ENCODE measurements at places on chromosomes 7 and 10.

DNA sequence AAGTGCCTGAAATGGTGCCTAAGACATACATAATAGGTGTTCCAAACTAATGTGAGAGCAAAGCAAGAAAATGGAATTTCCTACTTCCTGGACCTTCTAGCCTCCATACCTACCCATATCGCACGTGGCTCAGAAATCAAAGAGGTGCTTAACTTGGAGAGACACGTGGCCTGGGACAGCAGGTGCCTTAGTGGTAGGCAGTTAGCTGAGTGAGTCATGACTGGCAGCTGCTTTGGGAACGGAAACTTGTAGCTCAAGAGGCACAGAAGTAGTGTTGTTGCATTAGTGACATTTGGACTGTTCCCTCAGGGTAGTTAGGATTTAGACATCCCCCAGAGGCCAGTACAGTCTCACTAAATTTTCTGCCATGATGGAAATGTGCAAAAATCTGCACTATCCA is 12.0 kb upstream of the BMPER start:
- no peak for DNase-seq

GRCh38 chr10:133124357-133125211 is 35.4 kb upstream of the KNDC1 start:
- no peak for DNase-seq

- peak; percentile 40 for DNase-seq
Measured at GRCh38 chr7:16982640-16983350, 101.0 kb upstream of the AGR3 start.

- DNase-seq: peak; percentile 23
Measured at GRCh38 chr10:71608819-71609768, 110.5 kb downstream of the C10orf105 start.

GRCh38 chr10:42932735-42933447 is 144.0 kb upstream of the RET start:
- no peak for DNase-seq

- DNase-seq: no peak
Measured at GRCh38 chr10:28463676-28464395, 69.1 kb upstream of the WAC start.

GRCh38 chr7:28266402-28266801 is 85.8 kb upstream of the JAZF1 start:
- no peak for DNase-seq

- DNase-seq: no peak
Measured at GRCh38 chr7:143953421-143953820, 1.2 kb upstream of the OR2F1 start.

GRCh38 chr7:641269-641671 is 85.2 kb upstream of the DNAAF5 start:
- peak; percentile 16 for DNase-seq

DNA sequence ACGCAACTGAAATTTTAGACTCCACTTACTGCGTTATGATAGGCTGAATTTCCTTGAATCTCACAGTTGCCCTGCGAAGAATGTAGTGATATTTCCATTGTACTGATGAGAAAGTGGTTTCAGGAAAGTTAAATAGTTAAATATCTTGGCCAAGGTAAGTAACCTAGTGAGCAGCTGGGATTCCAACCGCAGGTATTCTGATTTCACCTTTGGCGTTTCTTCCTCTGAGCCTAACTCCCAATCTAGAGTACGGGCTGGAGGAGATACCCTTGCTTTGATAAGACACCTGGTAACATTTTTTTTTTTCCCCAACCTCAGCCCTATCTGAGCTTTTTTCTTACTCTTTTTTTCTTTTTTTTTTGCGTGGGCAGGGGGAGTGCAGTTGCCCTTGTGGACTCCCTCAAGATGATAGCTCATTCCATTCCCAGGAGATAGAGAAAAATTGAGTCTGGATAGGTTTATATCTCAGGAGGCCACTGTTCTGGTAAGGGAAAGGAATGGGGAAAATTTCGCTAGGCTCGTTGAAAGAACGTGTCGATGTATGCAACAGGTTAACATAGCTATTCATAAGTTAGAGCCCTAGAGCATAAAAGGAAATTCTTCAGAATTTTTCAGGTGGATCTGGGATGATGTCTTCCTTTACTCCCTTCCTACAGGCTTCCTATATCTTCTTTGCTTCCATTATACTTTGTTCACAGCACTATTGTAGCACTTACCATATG is 3.1 kb upstream of the TAS2R38 start:
- DNase-seq: no peak

GRCh38 chr7:70635633-70636032 is 496.3 kb upstream of the GALNT17 start:
- DNase-seq: no peak

- DNase-seq: no peak
Measured at GRCh38 chr10:70222340-70222794, 10.9 kb downstream of the PPA1 start.

- no peak for DNase-seq
Measured at GRCh38 chr10:124898471-124898870, 43.5 kb upstream of the ZRANB1 start.

- DNase-seq: no peak
Measured at GRCh38 chr7:64037095-64037494, 8.1 kb upstream of the ZNF727 start.

- no peak for DNase-seq
Measured at GRCh38 chr7:36514289-36515243, 124.9 kb downstream of the ANLN start.

DNA sequence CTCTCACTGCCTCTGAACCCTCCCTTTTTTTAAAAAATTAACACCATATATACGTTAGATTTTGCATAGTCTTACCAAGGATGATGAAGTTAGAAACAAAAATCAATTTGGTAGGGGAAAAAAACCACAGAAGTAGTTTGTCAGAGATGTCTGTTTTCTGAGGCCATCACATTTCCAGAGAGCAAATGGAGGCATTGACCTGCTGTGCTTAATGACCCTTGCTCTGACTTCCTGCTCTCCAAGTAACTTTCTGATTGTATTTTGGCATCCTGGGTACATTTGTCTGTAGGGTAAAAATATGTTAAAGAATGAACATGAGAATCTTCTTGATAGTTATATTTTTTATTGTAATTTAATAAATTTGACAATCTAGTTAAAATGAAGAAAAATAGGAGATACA is 140.2 kb downstream of the LCOR start:
- DNase-seq: no peak

GRCh38 chr7:111393011-111393754 is 169.1 kb downstream of the IMMP2L start:
- peak; percentile 82 for DNase-seq

GRCh38 chr7:45456747-45457524 is 117.2 kb upstream of the ADCY1 start:
- DNase-seq: peak; percentile 92

- peak; percentile 61 for DNase-seq
Measured at GRCh38 chr7:16504019-16504418, 22.6 kb upstream of the LRRC72 start.

GRCh38 chr10:34003561-34003960 is 669.1 kb upstream of the NRP1 start:
- no peak for DNase-seq
